ENCODE measurements at places on chromosomes 16 and 17.

GRCh38 chr17:51046046-51046445 is 74.6 kb downstream of the SPAG9 start:
- no peak for DNase-seq

DNA sequence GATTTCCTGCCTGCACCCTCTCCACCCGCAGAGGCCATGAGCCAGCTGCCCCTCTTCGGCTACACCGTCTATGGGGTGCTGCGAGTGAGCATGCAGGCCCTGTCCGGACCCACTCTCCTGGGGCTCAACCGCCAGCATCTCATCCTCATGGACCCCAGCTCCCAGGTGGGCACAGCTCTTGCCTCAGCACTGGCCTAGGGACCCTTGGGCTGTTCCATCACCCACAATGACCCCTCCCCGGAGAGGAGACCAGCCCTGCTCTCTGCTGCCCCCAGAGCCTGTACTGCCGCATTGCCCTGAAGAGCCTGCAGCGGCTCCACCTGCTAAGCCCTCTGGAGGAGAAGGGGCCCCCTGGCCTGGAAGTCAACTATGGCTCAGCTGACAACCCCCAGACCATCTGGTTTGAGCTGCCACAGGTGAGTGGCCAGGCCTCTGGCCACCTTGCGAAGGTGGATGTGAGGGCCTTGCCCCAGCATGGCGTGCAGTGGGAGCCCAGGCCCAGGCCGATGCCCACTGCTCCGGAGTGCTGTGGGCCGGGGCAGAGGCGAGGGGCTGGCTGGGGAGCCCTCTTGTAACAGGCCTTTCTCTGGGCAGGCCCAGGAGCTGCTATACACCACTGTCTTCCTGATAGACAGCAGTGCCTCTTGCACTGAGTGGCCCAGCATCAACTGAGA is 7.3 kb upstream of the SMIM5 start:
- DNase-seq, result peak; percentile 72

- DNase-seq, result no peak
Measured at GRCh38 chr17:73575470-73576221, 68.6 kb downstream of the SDK2 start.

- DNase-seq, result peak; percentile 69
Measured at GRCh38 chr17:43766413-43767052, 7.9 kb upstream of the SOST start.

DNA sequence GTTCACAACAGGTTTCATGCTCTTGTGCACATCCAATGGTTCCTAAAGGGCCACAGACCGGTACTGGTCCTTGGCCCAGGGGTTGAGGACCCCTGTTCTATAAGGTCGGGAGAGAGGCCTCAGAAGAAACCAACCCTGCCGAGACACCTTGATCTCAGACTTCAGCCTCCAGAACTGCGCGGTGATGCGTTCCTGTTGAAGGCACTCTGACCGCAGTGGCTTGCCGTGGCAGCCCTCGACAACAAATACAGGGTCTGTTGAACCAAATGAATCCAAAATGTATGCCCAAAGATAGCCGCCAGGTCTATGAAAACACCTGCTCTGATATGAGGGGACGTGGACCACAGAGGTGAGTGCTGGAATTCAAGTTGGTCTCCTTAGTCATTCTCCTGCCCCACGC is 389.8 kb downstream of the SEC14L1 start:
- DNase-seq, result no peak

DNA sequence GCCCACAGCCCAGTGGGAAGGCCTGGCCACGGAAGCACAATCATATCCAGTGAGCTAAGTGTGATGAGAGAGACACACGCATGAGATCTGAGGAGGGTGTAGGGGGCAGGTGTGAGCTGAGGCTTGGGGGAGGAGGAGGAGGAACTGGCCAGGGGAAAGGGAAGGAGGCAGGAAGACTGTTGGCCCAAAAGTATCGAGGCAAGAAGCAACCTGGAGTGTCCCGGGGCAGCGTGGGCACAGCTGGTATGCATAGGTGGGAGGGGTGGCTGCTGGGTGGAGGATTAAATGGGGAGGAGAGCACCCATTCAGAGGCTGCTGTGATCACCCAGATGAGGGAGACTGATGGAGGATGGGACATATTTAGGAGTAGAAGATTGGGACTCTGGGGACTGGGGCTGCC is 41.4 kb downstream of the ARHGAP27 start:
- DNase-seq, result no peak

DNA sequence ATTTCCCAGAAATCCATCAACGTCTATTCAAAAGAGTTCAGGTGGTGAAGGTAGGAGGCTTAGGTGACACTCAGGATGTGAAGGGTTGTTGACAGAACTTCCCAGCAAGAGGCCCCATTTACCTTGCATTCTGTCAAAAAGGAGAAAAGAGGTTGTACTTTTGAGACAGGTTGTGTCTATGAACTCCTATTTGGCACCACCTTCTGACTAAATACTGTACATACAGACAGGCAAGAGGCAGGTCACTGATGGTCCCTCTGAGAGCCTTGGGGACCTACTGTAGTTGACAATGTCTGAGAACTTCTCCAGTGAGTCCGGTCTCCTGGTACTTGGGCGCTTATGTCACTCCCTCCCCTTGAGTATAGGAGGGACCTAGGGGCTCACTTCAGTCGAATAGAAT is 479.3 kb upstream of the ZFHX3 start:
- no peak for DNase-seq

DNA sequence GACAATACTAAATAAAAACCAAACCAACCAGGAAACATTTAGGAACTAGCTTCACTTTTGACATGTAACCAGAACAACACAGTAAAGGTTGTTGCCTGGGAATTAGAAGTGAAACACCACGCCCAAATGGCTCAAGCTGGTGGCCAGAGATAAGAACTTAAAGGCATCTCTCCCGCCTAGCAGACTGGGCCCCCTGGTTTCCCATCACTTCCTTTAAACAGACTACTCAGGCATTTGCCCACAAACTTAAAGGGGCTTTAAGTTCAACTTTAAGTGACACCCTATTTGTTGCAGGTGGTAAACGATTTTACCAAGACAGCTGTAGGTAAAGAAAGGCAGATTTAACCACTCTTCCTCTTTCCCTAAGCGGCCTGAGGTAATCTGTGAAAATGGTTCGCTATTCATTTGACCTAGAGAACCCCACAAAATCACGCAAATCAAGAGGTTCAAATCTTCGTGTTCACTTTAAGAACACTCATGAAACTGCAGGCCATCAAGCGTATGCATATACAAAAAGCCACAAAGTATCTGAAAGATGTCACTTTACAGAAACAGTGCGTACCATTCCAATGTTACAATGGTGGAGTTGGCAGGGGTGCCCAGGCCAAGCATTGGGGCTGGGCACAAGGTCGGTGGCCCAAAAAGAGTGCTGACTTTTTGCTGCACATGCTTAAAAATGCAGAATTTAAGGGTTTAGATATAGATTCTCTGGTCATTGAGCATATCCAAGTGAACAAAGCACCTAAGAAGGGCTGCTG is 40.8 kb upstream of the BPTF start:
- DNase-seq, result no peak

- DNase-seq, result no peak
Measured at GRCh38 chr16:508884-509736, 18.4 kb upstream of the CAPN15 start.

GRCh38 chr16:52203096-52203495 is 343.8 kb downstream of the TOX3 start:
- no peak for DNase-seq

GRCh38 chr16:57903656-57904055 is 67.3 kb downstream of the CNGB1 start:
- DNase-seq, result no peak

- DNase-seq, result peak; percentile 83
Measured at GRCh38 chr17:52383493-52384100, 225.1 kb upstream of the CA10 start.

- DNase-seq, result no peak
Measured at GRCh38 chr16:84054916-84055315, 12.3 kb upstream of the SLC38A8 start.

DNA sequence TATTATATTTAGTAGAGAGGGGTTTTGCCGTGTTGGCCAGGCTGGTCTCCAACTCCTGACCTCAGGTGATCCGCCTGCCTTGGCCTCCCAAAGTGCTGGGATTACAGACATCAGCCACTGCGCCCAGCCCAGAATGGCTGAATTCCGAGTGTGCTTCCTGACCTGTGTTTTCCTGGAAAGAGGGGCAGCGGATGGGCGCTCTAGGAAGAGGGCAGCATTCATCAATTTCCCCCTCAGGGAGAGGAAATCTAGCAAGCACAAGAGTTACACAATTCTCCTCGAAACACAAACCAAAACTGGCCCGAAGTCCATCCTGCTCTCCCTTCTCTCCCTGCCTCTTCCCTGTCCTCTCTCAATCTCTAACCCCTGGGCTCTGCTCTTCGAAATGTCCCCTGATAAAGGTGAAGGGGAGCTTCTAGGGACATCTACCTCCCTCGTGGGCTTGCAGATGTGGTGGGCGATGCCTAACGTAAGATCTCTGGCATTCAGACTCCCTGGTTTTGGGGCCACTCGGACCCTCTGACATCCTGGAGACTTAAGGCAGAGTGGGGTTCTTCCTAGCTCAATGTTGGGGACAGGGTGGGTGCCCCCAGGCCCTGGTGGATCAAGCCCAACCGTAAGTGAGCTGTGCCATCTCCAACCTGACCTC is 1.0 kb downstream of the IL27 start:
- DNase-seq, result no peak

DNA sequence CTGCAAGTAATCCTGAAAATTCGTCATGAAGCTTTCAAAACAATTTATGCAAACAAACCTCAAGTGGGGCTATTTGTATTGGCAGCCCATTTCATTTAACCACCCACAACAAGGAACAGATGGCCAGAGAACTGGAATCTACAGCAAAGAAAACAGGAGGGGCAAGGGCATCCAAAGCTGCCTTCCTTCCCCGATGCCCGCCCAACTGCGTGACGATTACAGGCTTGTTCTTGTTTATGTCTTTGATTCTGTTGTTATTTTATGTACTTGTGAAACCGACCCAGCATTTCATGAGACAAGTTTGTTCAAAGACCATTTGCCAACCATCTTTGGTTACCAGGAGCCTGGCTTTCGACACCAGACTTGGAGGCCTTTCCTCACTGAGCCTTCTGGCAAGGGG is 59.1 kb upstream of the IRX6 start:
- no peak for DNase-seq

DNA sequence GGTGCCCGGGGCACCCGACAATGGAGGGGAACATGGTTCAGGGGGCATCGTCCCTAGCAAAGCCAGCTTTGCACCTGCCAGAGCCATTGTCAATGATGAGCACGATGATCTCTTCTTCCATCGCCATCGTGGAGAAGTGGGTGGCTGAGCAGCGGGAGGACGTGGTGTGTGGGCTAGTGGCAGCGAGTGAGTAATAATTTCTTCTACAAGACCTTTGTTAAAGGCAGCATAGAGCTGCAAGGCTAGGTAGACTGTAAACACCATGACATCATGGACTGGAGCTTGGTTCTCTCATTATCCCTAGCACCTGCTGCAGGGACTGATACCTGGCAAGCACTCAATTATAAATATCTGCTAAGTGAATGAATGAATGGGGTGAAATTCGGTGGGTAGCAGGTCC is 6.7 kb upstream of the HEATR3 start:
- no peak for DNase-seq

All from BE2C (cell line).